Activated CD4-positive, alpha-beta T cell treated with anti-CD3 and anti-CD28 coated beads, Interleukin-2, amount 50 U/mL, for 24 hours (primary cell): ENCODE measurements at places on chromosomes 5 and 9.
A peak's percentile ranks its signal among the peaks of the same experiment; 100 is the strongest.

- DNase-seq, result no peak
Observed at GRCh38 chr5:167378894-167379723, 912.3 kb upstream of the WWC1 start.

- peak; percentile 1 for DNase-seq
Observed at GRCh38 chr9:90642570-90643539, at the start of gene DIRAS2. Gene DIRAS2, minus strand, starts transcription at chr9:90642824. Its CDS starts 28,997 bp downstream, at chr9:90613827.

GRCh38 chr5:44099643-44100042, 289.6 kb downstream of the FGF10 start:
- DNase-seq, result no peak

DNA sequence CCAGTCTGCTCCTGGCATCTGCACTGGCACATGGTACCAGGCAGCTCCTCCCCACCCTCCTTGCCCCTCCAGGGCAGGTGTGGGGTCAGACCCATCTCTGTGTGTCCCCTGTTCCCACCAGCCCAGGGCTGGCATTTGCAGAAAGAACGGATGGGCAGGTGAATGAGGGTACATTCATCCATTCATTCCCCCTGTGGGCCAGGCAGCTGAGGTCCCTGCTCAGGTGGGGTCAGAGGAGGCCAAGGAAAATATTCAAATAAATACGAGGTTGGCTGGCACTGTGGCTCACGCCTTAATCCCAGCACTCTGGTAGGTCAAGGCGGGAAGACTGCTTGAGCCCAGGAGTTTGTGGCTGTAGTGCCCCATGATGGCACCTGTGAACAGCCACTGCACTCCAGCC, 25.0 kb upstream of the PHYKPL start:
- DNase-seq, result no peak

GRCh38 chr9:113313261-113313660, 10.1 kb upstream of the RNF183 start:
- DNase-seq, result no peak

GRCh38 chr9:112780450-112781036, 30.0 kb downstream of the SNX30 start:
- DNase-seq, result no peak

DNA sequence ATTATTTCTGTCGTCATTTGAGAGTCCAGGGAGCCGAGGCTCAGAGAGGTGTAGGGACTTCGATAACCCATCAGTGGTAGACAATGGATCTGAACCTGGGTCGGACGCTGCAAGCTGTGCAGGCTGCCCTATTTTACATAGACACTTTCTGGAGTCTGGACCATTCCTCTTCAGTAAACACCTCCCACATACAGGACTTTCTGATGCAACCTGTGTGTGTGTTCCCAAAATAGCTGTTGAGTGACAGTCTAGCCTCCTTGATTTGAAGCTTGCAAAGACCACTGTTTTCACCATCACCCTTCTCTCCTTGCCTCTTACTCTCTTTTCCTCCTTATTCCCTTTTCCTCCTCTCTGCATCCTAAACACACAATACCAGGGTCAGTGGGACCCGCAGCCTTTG, 30.7 kb downstream of the CFAP77 start:
- DNase-seq, result no peak

DNA sequence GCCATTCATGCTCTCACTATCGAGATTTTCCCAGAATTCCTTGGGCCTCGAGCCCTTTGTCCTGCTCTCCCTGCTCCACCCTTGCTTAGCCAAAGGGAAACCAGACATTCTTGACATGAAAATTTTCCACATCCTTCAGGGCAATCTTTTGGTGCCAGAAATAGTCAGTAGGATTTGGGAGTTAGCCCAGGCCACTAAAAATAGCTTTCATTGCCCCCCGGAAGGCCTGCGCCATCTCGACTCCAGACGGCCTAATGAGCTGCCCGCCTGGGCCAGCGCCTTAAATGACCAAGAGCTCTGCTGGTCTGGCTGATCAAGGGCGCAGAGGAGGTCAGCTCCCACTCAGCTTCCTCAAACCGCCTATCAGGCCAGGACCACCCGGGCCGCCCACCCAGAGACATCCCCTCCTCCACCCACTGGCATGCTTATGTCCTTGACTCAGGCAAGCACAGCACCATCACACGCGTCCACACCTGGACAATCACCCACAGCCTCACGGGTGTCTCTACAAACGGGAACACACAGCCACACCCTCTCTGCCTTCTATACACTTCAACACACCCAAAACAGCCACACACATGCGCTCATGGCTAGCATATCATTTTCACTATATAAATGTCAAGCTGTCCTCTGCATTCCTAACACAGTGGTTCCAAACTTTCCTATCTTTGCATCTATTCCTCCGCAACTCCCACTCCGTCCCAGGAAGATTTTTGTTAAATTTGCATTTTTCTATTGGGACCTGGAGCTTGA, 20.9 kb downstream of the DUSP1 start:
- no peak for DNase-seq

- DNase-seq, result no peak
Observed at GRCh38 chr5:172564883-172565282, 76.2 kb upstream of the NEURL1B start.

DNA sequence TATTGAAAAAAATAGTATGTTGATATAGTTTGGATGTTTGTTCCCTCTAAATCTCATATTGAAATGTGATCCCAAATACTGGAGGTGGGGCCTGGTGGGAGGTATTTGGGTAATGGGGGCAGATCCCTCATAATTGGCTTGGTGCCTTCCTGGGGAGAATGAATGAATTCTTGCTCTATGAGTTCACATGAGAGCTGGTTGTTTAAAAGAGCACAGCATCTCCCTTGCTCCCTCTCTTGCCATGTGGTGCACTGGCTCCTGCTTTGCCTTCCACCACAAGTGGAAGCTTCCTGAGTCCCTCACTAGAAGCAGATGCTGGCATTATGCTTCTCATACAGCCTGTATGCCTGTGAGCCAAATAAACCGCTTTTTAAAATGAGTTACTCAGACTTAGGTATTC, 154.8 kb downstream of the ADAMTS6 start:
- no peak for DNase-seq

DNA sequence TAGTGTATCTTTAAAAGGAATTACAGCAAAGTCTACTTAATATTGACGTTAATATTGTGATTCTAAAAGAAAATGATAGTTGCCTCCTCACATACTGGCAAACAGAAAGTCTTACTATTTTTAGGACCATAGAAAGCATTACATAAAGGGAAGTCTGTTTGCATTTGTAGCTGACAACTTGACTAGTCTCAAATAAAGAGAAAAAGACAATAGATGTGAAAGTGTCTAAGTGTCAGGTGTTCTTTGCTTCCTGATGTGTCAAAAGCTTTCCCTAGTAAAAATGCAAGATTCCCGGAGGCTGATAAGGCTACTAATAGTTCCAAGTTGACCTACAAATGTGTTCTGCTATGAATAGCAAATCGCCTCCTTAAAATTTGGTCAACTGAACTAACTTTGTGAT, 259.7 kb downstream of the CDH10 start:
- DNase-seq, result no peak

GRCh38 chr5:31648326-31648725, 9.4 kb downstream of the PDZD2 start:
- DNase-seq, result no peak

GRCh38 chr5:177456976-177457851, 10.6 kb downstream of the PRR7 start:
- no peak for DNase-seq

DNA sequence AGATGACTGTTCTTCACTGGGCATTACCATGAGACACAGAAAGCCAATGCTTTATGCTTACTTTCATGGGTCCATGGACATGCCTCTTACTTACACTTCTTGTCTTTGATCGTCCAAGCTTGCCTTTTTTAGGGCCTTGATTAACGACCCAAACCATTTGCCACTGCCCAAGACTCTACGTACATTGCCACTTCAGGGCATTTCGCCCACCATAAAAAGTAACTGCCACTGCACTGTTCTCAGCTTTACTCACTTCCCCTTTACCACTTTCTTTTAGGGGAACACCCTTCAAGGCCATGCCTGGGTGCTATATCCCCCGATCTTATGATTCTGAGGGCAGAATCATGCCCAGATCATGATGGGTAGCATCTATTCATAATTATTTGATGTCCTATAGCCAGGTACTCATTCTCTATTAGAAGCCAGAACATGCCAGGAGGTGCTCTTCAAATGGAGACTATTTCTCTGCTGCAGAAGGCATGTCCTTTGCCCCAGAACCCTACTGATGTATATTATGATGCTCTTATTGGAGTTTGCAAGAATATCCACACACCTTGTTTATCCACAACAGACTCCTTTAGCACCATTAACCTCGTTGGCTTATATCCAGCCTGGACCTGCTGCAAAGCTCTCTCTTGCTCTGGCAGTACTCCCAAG, 64.1 kb upstream of the RAD23B start:
- DNase-seq, result no peak

- no peak for DNase-seq
Observed at GRCh38 chr5:120504057-120504456, 40.0 kb downstream of the PRR16 start.

- DNase-seq, result no peak
Observed at GRCh38 chr5:9924614-9925013, 294.5 kb upstream of the TAS2R1 start.

DNA sequence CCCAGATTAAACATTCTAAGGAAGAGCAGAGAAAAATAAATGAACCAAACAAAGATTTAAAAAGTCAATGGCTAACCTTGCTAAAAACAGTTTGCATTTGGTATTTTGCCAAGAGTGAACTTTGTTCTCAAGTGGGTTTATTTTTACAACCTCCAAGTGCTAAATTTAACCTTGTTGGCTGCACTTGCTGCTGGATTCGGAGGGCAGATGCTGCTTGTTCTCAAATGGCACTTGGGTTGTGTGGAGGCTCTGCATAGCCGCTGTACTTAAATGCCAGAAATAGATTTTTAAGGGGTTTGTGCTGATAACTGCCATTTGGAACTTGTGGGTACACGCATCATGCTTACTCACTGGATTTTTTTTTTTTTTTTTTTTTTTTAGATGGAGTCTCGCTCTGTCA, 13.3 kb upstream of the SPATA24 start:
- DNase-seq, result no peak

DNA sequence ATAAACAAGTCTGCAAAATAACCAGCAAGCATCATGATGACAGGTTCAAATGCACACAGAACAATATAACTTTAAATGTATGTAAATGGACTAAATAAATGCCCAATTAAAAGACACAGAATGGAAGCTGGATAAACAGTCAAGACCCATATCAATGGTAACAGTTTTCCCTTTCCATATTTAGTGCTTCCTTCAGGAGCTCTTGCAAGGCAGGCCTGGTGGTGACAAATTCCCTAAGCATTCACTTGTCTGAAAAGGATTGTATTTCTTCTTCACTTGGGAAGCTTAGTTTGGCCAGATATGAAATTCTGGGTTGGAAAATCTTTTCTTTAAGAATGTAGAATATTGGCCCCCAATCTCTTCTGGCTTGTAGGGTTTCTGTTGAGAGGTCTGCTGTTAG, 120.2 kb upstream of the RASA1 start:
- DNase-seq, result no peak
